Adrenal gland (tissue), 19 donors: ENCODE measurements at places on chromosomes 11 and 22. TPM values are rescaled to one million over a fixed set of nuclear protein-coding genes. Genes with fewer than 3 reads are reported as not detected.

OR2AG2 gene
- total RNA-seq: not detected

MPPED2 gene
- 4.5 TPM for total RNA-seq

APOL5 gene
- total RNA-seq: not detected

OR9Q2 gene
- total RNA-seq: not detected

TMX2 gene
- total RNA-seq: 141 TPM

DTX4 gene
- 2.7 TPM for total RNA-seq

APOL6 gene
- 37.9 TPM for total RNA-seq

P4HA3 gene
- total RNA-seq: 1.9 TPM

MMP8 gene
- 0.23 TPM for total RNA-seq

MS4A14 gene
- 4.4 TPM for total RNA-seq

SHANK3 gene
- 17.7 TPM for total RNA-seq

ANKK1 gene
- 0.17 TPM for total RNA-seq

HTR3B gene
- total RNA-seq: not detected

CD82 gene
- total RNA-seq: 6.2 TPM

CHRM1 gene
- 3.0 TPM for total RNA-seq

DKK3 gene
- total RNA-seq: 112 TPM

GPR83 gene
- total RNA-seq: 0.18 TPM

PIK3IP1 gene
- 70.3 TPM for total RNA-seq

ST14 gene
- 2.5 TPM for total RNA-seq

DNA sequence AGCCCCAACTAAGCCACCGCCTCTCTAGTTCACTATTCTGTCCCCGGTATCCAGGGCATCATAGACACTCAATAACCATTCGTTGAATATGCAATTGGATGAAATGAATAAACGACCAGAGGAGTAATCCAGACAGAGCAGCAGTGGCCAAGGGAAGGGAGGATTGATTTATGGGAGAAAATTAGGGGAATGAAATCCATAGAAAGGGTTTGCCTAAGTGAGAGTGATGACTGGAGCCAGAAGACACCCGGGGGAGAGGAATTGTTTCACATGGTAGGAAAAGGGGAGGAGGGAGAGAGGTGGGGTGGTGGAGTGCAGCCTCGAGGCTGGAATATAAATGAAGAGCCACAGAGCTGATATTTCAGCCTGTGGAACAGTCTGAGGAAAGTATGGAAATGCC, 168.2 kb downstream of the COMMD9 start:
- no peak for DNase-seq

DNA sequence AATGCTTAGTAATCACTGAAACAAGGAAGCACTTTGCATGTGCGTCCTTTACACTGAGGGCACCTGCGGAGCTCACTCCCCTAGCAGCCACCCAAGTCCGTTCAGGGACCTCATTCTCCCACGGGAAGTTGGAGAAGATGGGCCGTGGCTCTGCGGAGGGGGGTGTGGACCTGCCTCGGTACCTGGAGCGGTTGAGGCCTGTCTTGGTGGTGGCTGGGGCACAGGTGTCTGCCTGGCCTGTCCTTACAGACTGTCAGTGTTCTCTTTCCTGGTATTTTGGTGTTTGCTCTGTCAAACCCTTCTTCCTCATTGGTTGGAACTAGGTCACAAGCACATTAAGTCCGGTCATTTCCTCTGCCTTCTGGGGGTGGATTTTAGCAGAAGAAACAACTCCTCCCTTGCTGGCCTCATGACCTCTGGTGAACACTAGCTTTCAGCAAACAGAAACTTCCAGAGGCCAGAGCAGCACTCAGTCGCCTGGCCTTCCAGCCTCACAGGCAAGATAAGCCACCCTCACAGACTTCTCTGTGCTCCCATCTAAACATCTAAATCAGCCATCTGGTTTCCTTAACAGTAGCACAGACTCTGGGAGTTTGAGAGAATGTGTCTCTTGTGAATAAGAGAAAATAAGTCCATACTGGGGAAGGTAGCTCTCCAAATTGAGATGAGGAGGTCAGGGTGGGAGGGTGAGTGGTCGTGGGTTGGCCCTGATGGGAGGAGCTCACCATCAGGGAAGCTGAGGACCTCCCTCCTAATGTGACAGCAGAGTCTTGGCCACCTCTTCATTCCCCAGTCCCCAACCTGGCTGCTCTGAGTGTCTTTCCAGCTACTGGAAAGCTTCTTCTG, 8.6 kb downstream of the SNAP29 start:
- peak; percentile 44 for DNase-seq

GRCh38 chr11:96704847-96705246, 315.0 kb downstream of the JRKL start:
- DNase-seq: no peak

GRCh38 chr11:95736809-95737208, 52.8 kb downstream of the FAM76B start:
- no peak for DNase-seq

- DNase-seq: no peak
Measured at GRCh38 chr11:86469491-86470388, 95.1 kb downstream of the CCDC81 start.

DNA sequence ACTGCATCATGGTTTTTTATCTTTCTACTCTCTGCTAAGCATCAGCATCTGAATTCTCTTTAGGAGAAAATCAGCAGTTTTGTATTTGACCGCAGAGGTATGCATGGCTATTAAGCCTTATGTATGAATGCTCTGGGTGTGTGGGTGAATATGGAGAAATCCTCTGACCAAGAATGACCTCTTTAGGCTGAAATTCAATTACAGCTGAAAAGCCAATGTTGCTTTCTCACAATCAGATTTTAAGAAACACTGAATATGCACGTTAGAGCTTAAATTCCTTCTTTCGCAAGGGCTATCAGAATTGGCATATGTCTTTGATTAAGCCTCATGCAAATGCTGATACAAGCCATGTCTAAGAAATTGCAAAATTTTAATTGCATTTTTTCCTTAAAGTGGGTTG, 43.2 kb downstream of the ARHGAP42 start:
- DNase-seq: no peak

DNA sequence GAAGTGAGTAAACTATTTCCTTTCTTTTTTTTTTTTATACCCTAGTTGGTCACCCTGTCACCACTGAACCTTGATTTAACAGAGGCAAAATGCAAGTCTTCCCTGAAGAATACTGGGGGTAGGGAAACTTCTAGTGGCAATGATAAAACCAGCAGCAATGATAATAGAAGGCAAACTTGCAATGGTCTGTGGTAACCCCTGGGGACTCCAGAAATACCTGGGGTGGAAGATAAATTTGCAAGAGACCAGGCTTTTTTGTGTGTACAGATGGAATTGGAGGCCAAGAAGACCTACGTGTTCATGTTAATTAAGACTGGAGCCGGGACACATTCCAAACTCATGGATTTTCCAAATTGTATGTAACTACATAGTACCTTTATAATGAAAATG, 11.6 kb downstream of the APOL5 start:
- DNase-seq: no peak

GRCh38 chr11:2138068-2138430, 1.1 kb downstream of the IGF2 start:
- DNase-seq: no peak

- no peak for DNase-seq
Measured at GRCh38 chr22:39026509-39027150, 5.7 kb downstream of the APOBEC3D start.

GRCh38 chr11:123301696-123302400, 106.8 kb upstream of the CLMP start:
- peak; percentile 73 for DNase-seq

DNA sequence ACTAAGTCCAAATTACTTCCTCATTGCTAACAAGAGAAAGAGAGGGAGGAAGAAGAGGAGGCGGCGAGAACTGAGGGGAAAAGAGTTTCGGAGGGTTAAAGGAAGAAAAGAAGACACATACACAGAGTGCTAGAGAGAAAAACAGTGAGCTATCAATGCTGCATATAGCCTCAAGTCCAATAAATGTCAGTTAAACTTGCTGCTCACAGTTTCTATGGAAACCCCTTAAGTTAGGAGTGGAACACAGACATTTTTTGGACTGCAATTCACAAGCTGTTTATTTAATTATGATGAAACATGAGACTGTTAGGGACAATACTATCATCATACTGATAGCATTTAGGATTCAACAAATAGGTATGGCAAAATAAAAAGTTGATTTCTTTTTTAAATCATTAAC, 1320.4 kb downstream of the LRRC4C start:
- DNase-seq: no peak
